ENCODE measurements at places on chromosomes 1 and 21.

- DNase-seq: no peak
These were observed 2.6 kb downstream of the ZNF691 start for GRCh38 chr1:42848823-42849537.

- no peak for DNase-seq
These were observed 14.5 kb downstream of the GNG12 start for GRCh38 chr1:67818725-67819301.

GRCh38 chr1:34444516-34444915, 267.8 kb downstream of the C1orf94 start:
- DNase-seq: no peak

DNA sequence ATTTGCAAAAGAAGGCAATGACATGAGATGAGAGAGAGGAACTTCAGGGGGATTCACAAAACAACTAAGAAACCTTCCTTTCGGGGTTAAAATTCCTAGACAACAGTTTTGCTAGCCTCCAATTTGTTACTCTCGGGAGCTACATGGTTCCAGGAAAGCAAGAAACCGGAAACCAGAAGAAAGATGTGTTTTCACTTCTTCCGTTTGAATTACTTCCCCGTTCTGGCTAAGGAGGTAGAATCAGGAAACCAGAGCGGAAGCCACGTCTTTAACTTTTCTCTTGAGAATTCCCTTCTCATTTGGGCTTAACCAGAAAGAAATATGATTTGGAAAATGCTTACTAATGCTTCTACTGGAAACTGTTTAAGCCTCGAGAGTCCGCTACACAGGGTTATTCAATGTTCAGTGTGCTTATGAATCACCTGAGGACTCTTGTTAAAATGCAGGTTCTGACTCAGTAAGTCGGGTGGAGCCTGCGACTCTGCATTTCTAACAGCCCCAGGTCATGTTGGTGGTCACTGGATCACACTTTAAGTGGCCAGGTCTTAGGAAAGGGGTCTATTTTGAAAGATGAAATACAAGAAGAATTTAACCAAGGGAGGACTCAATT, 43.5 kb upstream of the MCOLN3 start:
- DNase-seq: peak; percentile 39

DNA sequence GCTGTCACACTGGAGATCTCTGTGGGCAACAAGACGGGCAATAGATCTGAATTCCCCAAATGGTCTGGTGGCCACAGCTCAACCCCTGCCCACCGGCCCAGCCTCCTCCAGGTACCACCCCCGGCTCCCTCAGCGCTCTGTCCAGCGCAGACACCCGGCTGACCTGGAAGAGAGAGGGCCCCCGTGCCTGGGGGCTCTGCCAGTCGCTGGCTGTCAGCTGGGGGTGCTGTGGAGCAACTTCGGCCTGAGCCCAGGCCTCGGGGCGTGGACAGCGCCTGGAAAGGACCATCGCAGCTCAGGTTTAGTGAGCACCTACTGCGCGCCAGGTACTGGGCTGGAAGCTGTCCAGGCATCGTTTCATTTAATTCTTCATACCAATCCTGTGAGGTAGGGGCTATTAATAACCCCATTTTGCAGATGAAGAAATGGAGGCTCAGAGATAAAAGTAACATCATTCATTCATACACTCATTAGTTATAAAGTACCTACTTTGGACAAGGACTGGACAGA, 51.0 kb downstream of the AHDC1 start:
- no peak for DNase-seq

GRCh38 chr1:180981596-180982387, 40.9 kb downstream of the STX6 start:
- peak; percentile 90 for DNase-seq

GRCh38 chr1:75394386-75395139, 216.4 kb downstream of the SLC44A5 start:
- no peak for DNase-seq

DNA sequence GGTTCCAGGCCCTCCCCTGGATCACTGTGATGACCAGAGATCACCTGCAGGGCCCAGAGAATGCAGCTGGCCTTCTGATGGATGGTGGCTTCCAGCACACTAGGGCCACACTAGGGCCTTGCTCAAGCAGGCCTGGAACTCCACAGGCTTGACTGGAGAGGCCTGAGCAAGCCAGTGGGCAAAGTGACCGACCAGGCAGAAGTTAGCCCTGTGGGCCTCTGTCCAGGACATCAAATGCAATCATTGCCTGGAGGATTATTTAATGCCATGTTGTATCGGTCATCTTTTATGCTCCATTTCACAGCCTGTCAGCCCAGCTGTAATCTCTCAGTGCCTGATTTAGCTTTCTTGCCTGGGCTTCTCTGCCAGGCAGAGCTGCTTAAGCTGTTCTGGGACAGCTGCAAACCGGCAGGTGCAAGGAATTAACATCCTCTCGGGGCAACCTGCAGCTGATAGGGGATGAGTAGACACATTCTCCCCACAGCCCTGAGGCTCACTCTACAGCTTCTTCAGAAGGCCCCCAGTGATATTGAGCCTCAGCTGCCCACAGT, 17.7 kb downstream of the NENF start:
- no peak for DNase-seq

GRCh38 chr1:214902636-214903320, 179.8 kb upstream of the KCNK2 start:
- no peak for DNase-seq

- no peak for DNase-seq
These were observed 118.2 kb downstream of the RIPK4 start for GRCh38 chr21:41648591-41649031.

- no peak for DNase-seq
These were observed 148.2 kb upstream of the COL11A1 start for GRCh38 chr1:103256490-103256889.

DNA sequence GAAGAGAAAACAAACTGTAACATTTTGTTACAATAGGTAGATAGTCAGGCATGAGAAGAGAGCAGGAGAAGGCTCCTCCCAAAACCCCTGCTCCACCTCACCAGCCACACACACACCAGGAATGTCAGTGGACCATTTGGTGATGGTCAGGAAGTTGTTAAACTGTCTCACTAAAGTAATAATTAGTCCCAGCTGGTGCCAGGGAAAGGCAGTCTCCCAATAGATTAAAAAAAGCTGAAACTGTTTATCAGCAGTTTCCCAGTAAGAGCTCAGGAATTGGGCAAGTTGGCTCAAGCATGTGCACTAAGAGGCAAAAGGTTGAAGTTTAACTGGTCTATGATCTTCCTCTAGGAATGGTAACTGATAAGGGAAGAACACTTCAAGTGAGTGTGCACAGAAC, 249.6 kb downstream of the COL11A1 start:
- DNase-seq: no peak

- DNase-seq: no peak
These were observed at the start of gene FCRLA for GRCh38 chr1:161706482-161707347. TSS of gene FCRLA (plus strand) at chr1:161707229. CDS start at chr1:161707265, 36 bp downstream.

DNA sequence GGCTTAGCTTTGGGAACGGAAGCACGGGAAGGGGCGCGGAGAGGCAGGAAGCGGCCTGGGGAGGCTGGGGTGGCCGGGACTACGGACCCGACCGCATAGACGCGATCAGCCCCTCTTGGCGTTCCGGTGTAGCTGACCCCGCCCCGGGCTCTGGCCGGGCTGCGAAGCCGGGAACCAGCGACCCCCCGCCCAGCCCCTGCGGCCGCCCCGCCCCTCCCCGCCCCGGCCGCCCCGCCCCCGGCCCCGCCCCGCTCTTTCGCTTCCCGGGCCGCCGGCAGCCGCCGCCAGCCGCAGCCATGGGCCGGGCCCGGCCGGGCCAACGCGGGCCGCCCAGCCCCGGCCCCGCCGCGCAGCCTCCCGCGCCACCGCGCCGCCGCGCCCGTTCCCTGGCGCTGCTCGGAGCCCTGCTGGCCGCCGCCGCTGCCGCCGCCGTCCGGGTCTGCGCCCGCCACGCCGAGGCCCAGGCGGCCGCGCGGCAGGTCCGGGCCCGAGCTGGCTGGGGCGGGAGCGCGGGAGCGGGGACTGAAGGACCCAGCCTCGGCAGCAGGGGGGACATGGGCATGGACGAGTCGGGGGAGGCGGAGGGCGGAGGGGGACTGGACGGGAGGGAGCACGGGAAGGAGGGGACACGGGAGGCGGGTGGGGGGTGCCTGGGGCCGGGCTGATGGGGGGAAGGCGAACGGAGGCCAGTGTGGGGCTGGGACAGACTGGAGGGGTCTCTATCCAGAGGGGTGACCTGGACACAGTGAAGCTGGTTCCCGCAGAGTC, at the start of gene SELENON:
SELENON (plus strand) TSS at position 259 of the 768 bp plus-strand sequence; CDS start at position 297, 38 bp downstream.
- no peak for DNase-seq

GRCh38 chr21:42348762-42349161, 2.0 kb downstream of the TFF2 start:
- no peak for DNase-seq

- DNase-seq: no peak
These were observed 39.9 kb upstream of the SMYD2 start for GRCh38 chr1:214241060-214241459.

GRCh38 chr1:232657426-232658005, 27.6 kb upstream of the SIPA1L2 start:
- DNase-seq: no peak

- no peak for DNase-seq
These were observed 39.6 kb upstream of the ITPKB start for GRCh38 chr1:226778657-226779058.

DNA sequence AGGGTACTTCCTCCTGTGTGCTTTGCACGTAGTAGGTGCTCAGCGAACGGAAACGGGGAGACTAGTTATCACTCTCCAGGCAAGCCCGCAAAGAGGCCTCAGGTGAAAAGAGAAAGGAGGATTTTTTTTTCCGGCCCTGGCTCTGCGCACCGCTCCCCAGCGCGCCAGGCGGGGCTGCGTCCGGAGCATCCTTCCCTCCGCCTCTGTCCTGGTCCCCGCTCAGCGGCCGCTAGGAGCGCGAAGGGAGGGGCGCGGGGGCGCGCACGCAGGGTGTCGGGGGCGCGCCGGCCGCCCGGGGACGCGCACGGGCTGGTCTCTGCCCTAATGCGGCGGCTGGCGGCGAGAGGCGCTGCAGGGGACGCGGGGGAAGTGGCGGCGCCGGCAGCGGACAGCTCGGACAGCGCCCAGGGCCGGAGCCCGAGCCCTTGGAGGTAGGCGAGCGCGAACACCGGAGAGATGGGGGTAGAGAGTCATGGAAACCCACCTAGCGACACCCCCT, 42.3 kb upstream of the NFASC start:
- no peak for DNase-seq

GRCh38 chr1:212794561-212795014, 2.9 kb downstream of the TATDN3 start:
- DNase-seq: peak; percentile 84

DNA sequence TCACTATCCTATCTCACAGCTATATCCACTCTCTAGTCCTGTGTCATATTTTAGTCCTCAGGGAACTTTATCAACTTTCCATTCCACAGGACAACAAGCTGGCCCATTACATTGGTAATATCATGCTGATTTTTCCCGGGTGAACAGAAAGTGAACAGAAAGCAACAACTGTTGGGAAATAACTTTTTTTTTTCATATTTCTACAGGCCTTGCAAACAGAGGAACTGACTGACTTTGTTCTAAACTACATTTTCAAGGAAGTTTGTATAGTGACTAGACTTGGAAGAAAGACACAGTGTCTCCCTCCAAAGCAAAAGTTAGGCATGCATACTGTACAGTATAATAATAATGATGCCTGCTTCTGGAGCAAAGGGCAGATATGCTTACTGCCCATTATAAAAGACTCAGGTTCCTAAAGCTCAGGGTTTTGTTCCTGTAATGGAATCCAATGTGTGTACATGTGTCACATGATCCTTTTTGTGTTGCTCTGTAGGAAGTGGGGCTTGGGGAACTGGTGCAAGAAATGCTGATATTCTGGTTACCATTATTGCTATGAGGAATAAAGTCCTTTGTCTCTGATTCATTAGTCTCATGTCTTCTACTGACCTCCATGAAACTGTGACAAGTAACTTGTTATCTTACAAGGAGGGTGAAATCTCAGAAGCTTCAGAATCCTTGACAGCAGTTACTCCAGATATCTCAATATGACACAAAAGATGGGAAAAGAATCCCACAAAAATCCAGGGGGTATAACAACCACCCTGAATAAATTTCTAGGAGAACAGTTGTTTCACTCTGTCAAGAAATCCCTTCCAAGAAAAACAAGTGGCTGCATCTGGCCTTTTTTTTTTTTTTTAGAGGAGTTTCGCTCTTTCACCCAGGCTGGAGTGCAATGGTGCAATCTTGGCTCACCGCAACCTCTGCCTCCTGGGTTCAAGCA, 17.7 kb upstream of the NTPCR start:
- DNase-seq: no peak

- no peak for DNase-seq
These were observed 69.1 kb upstream of the GADD45A start for GRCh38 chr1:67615886-67616285.

DNA sequence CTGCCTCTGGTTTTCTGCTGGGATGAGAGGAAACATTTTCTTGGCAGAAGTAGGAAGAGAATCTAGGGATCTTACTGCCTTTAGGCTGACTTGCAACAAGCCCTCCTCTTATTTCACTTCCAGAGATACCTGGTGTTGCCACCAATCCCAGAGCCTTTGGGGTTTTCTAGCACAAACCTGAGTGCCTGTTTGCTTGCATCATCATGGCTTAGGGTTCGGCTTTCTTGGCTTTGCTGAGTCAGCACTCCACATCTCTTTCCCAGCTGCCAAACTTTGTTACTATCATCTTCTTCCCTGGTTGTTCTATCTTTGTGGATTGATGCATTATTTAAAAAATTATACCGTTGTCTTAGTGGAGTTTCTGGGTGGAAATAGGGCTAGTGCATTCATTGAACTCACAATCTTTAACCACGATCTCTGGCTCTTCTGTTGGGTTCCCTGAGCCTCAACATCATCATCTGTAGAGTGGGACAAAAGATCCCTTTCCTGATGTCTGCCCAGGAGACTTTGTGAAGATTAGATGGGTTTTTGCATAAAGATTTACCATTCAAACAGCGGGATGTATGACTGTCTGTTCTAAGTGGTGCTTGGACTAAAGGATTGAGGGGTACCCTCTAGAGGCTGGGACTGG, 76.6 kb upstream of the SELENON start:
- no peak for DNase-seq

- DNase-seq: peak; percentile 74
These were observed 80.3 kb downstream of the RUNX3 start for GRCh38 chr1:24849672-24850295.

DNA sequence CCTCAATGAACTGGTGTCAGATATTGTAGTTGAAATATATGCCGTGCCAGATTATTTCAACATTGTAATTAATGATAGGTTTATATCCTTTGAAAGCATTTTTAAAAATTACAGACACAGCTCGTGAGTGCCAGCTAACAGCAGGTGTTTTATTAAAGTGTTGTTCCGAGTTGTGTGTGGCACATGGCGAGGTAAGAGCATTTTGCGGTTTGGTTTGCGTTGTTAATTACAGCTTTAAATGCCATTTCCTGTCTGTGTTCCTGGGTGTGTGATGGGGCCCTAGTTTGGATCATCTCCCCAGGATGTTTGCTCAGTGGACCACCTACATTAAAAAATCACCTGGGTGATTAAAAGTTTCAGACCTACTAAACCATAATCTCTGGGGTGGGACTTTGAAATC, 97.4 kb downstream of the PRDM2 start:
- no peak for DNase-seq

- DNase-seq: no peak
These were observed 299 bp upstream of the PROX1 start for GRCh38 chr1:213987422-213987926.

GRCh38 chr1:155471026-155471425, 91.6 kb downstream of the ASH1L start:
- DNase-seq: no peak

Measured in HL-60 (cell line).